MM.1S (cell line): ENCODE measurements at places on chromosomes 5 and 9.

DNA sequence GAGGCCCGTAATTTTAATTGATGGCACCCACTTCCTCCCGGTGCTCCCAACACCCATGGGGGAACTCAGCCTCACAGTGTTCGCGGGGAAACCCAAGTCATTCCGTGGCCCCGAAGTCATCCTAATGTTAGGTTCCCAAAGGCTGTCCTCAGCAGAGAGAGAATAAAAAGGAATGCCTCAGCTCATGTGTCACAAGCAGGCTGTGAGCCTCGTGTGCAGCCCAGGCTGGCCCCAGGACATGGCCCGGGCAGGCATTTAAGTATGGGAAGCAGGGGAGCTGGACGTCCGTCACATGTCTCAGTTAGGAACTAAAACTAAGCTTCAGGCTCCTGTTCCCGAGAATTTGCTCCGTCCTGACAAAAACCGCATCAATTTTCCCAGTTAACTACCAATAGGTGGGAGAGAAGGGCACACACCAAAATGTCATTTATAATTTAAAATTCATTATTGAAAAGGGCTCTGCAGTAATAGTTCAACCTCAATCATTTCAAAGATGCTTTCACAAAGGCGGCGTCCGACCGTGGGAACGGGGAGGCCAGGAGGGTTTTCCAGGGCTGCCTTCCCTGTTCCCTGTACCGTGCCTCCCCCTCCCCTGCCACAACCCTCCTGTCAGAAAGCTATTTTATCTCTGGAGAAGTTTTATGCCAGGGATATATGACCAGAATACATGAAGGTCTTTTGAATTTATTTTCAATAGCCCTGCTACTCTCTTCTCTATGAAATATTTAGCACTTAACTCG, 137.3 kb downstream of the FSTL4 start:
- no peak for DNase-seq

DNA sequence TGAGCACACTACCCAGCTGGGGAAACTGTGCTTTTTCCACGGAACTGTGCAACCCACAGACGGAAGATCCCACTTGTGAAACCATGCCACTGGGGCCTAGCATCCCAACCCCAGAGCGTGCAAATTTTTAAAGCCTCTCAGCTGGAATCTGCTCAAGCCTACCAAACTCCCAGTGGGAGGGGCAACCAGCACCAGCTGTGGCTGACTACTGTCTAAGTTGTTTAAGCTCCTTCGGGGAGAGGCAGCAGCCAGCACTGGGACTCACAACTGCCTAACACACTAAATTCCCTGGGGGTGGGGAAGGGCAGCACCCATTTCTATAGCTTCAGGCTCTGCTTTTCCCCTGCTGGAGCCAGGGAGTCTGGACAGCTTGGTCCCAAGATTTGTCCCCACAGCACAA, 287.6 kb upstream of the MSX2 start:
- no peak for DNase-seq

- DNase-seq: no peak
Measured at GRCh38 chr9:91119142-91119541, 242.6 kb downstream of the AUH start.

- no peak for DNase-seq
Measured at GRCh38 chr5:35047785-35048404, at the start of gene AGXT2. TSS of gene AGXT2 (minus strand) at chr5:35047949. CDS start at chr5:35047892, 57 bp downstream.

DNA sequence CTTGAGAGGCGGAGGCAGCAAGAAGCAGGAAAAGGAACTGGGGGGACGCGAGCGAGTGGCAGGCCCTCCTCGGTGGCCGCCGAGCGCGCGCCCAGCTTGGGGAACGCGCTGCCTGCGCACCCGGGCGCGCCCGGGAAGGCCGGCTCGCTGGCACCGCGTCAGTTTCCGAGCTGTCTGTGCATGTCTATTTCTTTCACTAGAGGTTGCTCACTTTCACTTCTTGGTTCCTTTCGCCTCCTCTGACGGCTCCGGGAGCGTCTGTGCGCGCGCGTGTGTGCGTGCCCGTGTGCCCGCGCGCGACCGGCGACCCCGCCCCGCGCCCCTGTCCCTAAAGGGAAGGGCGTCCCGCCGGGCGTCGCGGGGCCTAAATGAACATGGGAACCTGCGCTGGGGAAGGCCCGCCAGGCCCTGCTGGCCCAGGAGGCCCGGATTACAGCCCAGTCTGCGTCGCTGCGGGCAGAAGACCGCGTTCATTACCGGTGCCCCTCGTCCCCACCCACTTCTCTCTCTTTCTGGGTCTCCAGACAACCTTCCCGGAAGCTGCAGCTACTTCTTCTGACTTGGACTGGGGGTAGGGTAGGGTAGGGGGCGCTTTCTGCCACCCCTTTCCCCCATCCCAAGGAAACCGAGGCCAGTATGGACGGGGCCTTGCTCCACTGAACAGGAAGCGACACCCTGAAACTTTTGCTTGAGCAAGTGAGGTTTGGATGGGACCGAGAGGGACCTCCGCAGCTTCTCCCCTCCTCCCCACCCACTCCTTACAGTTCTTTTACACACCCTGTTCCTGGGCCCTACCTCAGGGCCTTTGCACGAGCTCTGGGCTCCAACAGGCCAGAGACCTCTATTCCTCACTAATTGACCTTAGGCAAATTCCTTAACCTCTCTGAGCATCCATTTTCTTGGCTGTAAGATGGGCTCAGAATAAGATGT, 205.8 kb upstream of the IER5L start:
- DNase-seq: peak; percentile 73

- no peak for DNase-seq
Measured at GRCh38 chr5:80143491-80143890, 108.3 kb downstream of the THBS4 start.

DNA sequence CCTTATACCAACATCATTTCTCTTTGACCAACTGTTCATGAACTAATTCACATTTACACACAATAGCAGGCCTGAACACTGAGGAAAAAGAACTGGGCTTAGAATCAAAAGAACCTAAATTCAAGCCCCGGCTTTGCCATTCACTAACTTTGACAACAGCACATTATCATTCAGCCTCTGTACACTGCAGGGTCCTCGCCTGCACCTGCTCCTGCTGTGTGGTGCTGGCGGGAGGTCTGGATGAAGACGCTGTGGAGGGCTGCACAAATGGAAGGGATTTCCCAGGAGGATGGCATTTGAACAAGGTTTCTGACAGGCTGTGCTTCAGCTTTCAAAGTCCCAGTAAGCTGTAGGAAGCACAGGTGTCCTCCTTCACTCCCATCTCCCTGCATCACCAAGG, 151.2 kb downstream of the ZDHHC21 start:
- no peak for DNase-seq

- DNase-seq: no peak
Measured at GRCh38 chr9:107653263-107653821, 163.8 kb upstream of the KLF4 start.

- DNase-seq: no peak
Measured at GRCh38 chr9:138044485-138045383, 167.2 kb downstream of the CACNA1B start.

DNA sequence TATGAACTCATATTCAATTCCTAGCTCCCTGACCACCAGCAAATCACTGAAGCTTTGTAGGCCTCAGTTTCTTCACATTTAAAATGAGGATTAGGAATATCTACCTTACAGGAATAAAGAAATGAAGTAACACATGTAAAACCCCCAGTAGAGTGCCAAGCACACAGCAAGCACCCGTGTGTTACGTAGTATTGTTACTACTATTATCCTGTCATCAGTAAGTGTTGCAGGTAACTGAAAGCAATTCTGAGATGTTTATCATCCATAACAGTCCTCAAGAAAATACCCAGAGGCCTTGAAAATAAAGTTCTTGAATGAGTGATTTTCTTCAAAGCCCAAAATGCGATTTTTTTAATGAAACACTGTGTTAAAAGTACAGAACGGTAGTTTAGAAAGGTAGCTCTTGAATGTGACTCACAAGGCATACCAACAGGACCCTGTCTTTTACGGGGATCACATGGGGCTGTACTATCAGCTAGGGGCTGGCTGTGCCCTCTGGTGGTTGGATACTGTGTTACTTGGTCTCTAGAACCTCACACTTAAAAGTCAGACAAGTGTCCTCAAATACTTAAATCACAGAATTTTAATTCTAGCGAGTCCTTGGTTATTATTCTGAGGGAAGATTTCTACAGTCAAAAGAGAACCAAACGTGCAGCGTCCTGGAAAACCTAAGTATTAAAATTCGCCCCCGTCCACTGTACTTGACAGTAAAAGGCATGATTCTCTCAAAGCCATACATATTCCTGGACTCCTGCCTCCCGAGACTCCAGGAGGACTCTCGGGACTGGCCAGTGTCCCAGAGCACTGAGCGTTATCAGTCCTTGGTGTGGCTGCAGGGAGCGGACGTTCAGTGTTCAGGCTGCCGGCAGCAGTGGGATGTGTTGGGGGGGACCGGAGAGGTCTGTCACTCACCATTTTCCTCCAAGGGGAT, 725 bp downstream of the NDUFB6 start:
- peak; percentile 88 for DNase-seq

DNA sequence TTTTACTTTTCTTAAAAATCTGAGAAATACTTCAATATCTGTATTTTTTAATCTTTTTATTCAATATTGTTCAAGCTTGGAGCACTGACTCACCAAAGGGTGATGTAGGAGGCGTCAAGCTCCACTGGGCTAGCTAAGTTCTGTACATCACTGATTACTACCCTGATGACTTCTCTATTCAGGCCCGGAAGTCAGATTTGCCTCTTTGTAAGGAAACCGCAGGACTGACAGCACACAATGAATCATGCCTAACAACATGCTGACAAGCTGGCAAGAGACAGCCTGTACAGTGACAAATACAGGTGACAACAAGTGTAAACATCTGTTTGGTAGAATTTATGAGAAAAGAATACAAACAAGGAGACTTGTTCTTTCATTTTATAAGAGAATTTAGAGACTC, 627.9 kb upstream of the RORB start:
- peak; percentile 83 for DNase-seq

- DNase-seq: no peak
Measured at GRCh38 chr5:15255576-15255975, 244.4 kb upstream of the FBXL7 start.

- DNase-seq: peak; percentile 42
Measured at GRCh38 chr5:150801117-150801927, 22.8 kb downstream of the SMIM3 start.

GRCh38 chr9:93295456-93296076, 111.6 kb downstream of the WNK2 start:
- no peak for DNase-seq

- DNase-seq: no peak
Measured at GRCh38 chr5:33537240-33537639, 96.5 kb downstream of the TARS1 start.

- no peak for DNase-seq
Measured at GRCh38 chr9:137369061-137369787, 53.7 kb downstream of the EXD3 start.

DNA sequence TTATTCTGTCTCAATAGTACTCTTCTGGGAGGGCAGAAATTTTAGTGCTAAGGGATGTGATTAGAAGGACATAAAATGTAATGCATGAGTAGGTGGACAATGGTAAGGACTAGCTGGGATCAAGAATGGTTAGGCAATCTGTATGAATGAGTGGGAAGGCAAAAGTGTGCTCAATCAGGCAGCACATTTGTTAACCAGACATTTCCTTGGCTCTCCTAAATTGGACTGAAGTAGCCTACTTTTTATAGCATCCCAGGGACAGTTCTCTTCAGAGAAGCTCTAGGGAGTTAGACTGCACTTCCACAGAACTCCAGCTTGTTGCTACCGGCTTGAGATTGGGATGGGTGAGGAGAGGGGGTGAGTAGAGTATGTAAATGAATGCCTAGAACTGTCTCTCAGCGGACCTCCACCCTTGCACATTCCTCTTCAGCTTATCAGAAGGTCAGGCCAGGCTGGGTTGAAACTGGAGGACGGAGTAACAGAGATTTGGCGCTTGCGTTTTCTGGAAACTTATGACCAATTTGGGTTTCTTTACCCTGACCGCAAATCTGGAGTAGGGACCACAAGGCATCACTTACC, 19.0 kb upstream of the ARL14EPL start:
- no peak for DNase-seq

- DNase-seq: no peak
Measured at GRCh38 chr5:157951673-157952373, 92.9 kb upstream of the CLINT1 start.

- DNase-seq: no peak
Measured at GRCh38 chr5:6489643-6490185, 41.1 kb downstream of the UBE2QL1 start.

GRCh38 chr5:113512341-113512740, 1.2 kb upstream of the YTHDC2 start:
- DNase-seq: no peak

DNA sequence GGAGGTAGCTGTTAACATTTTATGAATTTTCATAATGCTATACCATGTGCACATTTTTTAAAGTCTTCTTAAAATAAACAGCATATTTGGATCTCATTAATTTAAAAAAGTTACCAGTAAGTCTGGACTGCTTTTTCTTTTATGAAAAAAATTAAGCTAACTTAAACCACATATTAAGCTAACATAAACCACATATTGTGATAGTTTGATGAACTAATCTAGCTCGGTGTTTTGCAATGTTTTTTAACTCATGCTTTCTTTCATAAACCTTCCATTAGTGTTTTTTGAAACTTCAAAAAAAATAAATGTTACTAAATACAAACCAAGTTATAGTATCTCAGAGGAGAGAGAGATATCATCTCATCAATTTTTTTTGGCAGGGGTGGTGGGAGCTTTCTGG, 26.5 kb downstream of the POLK start:
- no peak for DNase-seq
